ENCODE measurements at places on chromosomes 3 and 15. TPM values are rescaled to one million over a fixed set of nuclear protein-coding genes. Genes with fewer than 3 reads are reported as not detected.
A peak's percentile ranks its signal among the peaks of the same experiment; 100 is the strongest.

Gene AADACL2
- total RNA-seq, result not detected

Gene CACNA1D
- not detected for total RNA-seq

Gene KBTBD13
- total RNA-seq, result not detected

GRCh38 chr3:125140011-125140817 lies 72.3 kb downstream of the SLC12A8 start:
- DNase-seq, result peak; percentile 74

DNA sequence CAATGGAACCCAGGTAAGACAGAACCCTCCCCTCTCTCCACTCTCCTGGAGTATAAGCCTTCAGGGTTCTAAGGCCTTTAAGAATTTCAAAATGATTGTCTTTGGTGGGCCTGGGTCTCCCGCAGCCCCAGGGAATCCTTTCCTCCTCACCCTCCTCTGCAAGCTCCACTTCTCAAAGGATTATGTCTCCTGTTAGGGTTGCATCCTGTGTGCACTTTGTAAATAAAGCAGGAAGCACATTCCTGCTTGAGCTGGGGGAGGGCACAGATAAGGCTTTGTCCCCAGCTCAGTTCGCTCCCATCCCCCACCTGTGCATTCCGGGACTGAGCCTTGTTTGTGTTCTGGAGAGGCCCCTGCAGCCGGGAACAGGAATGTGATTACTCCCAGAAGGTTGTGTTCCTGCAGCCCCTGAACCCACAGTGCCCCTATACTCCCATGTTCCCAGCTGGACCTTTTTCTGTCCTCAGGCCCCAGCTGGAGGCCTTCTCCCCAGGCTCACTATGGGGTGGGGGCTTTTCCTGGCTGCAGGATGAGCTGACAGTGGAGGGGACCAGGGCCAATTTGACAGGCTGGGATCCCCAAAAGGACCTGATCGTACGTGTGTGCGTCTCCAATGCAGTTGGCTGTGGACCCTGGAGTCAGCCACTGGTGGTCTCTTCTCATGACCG lies 9.5 kb downstream of the TYRO3 start:
- DNase-seq, result no peak

DNA sequence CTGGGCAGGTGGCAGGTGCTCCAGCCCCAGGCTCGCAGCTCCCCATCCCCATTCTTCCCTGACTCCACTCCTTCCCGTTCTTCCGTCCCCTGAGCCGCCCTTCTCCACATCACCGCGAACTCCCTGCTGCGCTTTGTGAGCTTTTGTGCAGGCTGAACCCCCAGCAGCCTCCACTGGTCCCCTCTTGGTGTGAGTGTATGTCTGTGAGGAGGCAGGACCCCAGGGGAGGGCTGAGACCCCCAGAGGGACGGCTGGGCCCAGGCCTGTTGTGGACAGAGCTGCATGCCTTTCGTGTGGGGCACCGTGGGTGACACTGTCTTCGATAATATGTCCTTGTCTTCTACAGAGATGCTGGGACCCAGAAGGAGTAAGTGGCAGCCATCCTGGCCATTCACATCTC lies 7.3 kb upstream of the ITIH3 start:
- DNase-seq, result no peak

DNA sequence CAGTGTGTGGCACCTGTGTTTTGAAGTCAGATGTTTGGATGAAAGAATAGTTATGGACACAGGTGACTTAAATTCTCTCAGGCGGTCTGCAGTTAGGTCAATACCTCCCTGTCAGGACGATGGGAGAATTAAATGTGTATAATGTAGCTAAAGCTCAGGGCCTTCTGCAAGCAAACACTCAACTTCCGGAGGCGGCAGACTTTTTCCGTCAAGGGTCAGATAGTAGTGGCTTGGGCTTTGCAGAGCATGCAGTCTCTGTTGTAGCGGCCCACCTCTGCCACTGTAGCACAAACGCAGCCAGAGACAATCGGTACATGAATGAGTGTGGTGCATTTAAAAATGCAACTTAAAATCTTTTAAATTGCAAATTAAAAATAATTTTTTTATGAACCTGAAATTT lies 47.4 kb downstream of the CMTM8 start:
- DNase-seq, result no peak

GRCh38 chr15:73867426-73867825 lies 5.9 kb upstream of the TBC1D21 start:
- DNase-seq, result no peak

GRCh38 chr3:126035362-126036050 lies 48.4 kb downstream of the SLC41A3 start:
- DNase-seq, result no peak

Data from LHCN-M2 (cell line).